ENCODE measurements at places on chromosomes 3 and 15.

GRCh38 chr15:88193415-88193814, 63.1 kb downstream of the NTRK3 start:
- DNase-seq: no peak

DNA sequence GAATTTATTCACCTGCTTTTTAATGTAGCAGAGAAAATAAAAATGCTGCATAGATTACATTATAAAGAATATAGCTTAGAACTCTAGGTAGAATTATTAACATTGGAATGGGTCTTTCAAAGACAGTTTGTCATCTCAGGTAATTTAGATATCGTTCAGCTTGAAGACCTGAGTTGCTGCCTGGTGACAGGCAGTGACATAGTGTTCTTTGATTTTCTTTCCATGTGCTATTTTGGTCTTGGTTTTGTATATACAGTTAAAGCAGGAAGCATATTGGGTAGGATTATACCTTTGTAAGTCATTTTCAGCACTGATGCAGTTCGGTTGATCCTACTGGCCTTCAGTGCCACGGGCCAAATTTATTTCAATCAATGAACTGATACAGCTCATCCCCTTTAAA, 98.7 kb downstream of the BBX start:
- no peak for DNase-seq

DNA sequence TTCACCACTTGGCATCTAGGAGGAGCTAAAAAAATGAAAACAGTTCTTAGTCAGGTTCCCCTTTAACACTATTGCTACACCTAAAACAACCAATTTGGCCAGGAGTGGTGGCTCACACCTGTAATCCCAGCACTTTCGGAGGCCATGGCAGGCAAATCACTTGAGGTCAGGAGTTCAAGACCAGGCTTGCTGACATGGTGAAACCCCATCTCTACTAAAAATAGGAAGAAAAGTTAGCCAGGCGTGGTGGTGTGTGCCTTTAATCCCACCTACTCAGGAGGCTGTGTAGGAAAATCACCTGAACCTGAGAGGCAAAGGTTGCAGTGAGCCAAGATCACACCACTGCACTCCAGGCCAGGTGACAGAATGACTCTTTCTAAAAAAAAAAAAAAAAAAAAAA, 124.1 kb downstream of the DGKG start:
- no peak for DNase-seq

DNA sequence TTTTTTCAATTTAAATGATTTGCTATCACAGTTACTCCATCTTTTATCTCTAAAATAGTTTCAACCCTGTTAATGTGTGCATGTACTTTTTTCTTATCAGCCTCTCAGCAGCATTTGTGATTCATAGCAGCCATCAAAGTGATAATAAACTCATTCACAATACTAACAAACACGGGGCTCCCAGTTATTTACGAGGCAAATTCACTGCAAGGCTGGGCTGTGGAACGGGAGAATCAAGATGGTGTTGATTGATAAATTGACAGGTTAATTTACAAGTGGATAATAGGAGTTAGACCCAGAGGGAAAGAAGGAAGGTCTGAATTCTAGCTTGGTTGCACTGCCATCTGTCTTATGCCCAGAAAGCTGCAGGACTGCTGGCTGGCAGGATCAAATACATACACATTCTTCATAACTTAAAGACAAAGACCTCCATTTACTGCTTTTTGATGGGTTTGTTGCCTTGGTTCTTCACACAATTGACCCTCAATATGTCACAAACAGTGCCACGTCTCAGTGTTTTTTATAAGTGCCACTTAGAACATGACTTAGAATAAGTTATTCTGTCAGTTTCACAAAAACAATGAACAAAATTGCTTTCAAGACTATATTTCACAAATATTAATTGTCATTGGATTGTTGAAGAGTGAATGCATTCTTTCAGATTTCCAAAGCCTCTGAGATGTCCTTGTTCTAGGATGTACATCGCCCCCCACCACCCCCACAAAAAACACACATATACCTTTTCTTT, 562.8 kb downstream of the NR2F2 start:
- DNase-seq: no peak

DNA sequence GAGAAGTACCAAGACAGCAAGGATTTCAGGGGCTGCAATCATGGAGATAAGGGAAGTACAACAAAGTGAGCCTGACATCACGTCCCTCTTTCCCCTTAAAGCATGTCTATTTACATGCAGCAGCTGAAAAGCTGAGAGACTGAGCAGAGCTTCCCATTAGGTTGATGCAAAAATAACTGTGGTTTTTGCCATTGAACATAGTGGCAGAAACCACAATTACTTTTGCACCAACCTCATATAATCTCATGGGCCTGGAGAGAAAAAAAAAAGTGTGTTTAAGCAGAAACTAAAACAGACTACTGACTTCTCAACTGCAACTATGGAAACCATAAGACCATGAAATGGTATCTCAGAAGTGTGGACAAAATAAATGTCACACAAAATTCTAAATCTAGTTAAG, 48.3 kb downstream of the CCDC12 start:
- no peak for DNase-seq

GRCh38 chr15:100781061-100781960, 98.3 kb upstream of the ALDH1A3 start:
- no peak for DNase-seq

DNA sequence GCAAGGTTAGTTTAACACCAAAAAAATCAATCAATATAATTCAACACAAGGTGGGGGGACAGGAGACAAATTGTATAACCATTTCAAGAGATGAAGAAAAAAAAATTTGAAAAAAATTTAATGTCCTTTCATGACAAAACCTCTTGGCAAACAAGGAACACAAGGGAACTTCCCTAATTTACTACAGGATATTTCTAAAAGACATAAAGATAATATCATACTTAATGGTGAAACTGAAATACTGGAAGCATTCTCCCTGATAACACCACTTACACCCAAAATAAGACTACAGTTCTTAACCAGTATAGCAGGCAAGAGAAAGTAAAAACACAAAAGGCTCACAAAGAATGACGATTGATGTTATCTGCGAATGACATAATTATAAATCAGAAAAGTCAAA, 44.7 kb downstream of the IFT57 start:
- no peak for DNase-seq

GRCh38 chr3:77815467-77815866, 775.6 kb downstream of the ROBO2 start:
- DNase-seq: no peak

DNA sequence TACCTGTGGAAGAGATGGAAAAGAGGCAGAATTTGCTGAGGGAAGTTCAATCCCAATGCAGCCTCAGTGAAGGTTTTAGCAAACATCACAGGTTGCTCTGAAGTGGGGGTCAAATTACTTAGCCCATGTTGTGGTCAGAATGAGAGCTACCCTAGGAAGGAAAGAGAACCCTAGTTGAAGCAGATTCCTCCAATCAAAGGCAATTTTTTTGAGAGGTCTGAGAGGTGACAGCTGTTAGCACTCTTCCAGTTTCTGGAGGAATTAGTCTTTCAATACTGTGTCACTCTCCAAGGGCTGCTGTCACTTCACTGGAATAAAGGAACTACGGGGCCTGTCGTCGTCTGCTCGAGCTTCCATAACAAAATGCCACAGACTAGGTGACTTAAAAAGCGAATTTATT, 584.2 kb upstream of the DPPA4 start:
- no peak for DNase-seq

- DNase-seq: no peak
These were observed 78.7 kb upstream of the GCNT3 start for GRCh38 chr15:59532770-59533379.

Measured in activated gamma-delta T cell treated with Interleukin-2 at 50 U/mL for 16 hours (primary cell).